ENCODE measurements at places on chromosomes 1 and 21.

DNA sequence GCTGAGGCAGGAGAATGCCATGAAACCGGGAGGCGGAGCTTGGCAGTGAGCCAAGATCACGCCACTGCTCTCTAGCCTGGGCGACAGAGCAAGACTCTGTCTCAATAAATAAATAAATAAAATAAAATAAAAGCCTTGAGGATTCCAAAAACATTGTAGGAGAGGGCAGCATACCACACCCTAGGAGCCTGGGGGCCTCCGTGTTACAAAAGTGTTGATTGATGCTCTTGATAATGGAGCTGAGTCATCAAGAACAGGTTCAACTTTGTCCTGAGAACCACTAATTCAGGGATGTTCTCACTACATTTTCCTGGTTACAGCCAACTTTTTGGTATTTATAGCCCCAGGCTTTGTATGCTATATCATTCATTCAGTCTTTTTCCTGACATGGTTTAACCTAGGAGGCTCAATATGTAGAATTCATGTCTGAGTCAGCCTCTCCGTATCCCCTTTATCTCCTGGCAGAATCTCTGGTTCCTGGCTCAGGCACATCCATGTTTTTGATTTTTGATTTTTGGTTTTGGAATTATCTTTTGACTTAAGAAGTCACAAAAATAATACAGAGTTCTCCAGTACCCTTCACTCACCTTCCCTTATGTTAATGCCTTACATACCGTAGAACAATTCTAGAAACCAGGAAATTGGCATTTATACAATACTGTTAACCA, 69.4 kb downstream of the LRRC8D start:
- no peak for DNase-seq

DNA sequence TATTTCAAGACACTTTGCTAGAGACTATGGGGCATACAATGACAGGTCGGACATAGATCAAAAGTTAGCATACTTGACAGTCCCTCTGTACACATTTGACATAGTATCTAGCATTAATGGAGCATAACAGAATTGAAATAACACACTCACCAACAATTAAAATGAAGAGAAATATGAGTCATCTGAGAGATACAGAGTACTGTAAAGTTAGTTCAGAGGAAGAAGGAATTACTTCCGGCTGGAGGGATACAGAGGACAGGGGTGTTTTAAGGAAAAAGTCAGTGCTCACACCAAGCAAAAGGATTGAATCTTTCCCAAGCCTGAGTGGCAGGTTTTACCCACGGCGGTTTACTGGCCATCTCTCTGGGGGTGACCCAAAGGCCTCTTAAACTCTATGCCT, 2.4 kb downstream of the ZMYND12 start:
- no peak for DNase-seq

DNA sequence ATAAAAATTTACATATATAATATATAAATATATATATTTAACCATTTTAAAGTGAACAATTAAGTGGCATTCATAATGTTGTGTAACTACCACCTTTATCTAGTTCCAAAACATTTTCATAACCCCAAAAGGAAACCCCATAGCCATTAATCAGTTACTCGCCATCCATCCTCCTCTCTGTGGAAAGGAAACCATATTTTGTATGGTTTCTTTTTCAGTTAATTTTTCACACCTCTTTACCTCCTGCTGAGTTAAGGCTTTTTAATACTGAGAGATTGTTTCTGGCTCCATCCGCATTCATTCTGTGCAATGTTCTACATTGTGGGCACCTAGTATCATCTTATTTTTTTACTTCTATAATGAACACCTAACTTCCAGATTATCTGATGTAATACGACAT, 512.1 kb downstream of the LMO4 start:
- no peak for DNase-seq

DNA sequence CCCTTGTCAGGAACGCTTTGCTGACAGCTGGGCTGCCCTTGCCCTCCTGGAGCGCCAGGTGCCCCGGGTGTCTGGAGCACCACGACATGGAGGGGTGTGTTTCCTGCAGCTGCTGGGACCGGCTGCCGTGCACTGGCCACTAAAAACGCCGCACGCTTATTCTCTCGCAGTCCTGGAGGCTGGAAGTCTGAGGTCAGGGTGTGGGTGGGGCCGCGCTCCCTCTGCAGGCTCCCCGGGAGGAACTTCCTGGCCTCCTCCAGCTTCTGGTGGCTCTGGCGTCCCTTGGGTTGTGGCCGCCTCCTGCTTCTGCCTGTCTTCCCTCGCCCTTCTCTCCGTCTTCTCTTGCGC, 28.0 kb upstream of the PLCH2 start:
- DNase-seq: no peak

- DNase-seq: no peak
These were observed 84.7 kb downstream of the BRINP2 start for GRCh38 chr1:177255411-177255810.

DNA sequence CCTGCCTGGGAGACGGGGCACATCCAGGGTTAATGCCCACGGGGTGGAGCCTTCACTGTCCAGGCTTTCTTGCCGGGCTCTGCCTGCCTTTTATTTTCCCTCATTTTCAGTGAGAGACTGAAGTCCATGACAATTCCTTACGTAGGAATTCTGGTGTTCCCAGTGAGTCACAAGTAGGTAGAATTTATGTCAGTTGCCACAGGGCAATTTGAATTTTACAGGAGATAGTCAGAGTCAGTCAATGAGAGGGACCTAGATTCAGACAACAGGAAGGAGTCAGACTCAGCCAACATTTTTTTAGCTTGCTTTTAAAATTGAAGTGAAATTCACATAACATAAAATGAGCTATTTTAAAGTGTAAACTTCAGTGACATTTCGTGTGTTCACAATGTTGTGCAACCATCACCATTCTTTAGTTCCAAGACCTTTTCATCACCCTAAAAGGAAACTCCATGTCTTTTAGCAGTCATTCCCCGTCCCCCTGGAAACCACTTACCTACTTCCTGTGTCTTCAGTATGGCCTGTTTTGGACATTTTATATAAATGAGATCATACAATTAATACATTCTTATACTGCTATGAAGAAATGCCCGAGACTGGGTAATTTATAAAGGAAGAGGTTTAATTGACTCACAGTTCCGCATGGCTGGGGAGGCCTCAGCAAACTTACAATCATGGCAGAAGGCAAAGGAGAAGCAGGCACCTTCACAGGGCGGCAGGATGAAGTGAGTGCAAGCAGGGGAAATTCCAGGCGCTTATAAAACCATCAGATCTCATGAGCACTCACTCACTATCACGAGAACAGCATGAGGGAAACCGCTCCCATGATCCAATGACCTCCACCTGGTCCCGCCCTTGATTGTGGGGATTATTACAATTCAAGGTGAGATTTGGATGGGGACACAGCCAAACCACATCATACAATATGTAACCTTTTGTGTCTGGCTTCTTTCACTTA, 14.6 kb downstream of the AJAP1 start:
- DNase-seq: no peak

DNA sequence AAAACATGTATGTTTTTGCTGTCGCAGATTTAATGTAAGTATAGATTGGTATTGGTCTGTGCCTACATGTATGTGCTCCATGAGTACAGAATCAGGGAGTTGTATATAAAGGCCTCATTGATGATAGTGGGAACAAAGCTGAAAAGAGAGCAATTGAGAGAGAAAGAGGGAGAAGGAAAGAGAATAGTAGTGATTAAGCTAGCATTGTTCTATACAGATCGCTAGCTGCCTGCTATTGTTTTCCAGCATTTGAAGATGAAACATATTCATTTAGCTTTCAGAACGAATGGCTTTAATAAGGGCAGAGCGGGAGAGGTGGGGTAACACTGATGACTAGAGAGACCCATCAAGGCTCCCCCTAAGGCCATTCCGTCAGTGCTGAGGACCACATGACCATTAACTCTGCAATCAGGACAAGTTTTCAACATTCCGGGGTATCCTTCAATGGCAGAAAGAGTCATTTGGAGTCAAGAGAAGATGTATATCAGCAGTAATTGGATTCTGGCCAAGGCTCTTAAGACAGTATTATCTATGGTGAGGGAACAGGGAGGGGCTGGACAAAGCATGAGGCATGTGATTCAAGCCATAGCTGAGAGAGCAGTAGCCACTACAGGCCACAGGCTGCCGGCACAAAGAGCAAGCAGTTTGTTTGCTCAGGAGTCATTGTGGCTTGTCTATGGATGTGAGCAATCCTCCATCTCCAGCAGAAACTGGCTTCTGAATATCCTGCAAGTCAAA, 176.5 kb downstream of the PBX1 start:
- DNase-seq: no peak

GRCh38 chr1:204350857-204351573, 8.7 kb downstream of the PLEKHA6 start:
- no peak for DNase-seq

DNA sequence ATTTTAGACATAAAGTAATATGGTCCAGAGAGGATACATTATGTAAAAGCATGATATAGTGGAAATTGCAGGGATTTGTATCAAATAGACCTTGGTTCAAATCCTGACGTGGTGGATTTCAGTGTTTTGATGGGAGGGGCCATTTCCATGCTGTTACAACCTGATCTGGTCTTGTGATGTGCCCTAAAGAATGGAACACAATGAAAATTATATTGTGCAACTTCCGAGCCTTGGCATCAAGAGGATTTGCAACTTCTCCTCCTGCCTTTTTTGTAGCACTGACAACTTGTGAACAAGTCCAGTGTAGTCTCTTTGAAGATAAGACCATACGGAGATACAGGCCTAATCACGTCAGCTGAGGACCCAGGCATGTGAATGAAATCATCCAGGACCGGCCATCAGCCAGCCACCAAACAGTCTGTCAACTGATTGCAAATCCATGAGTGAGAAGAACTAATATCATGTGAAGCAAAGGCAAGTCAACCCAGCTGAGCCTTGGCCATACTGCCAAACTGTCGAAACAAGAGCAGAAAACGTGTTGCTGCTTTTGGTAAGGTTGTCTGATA, 412.1 kb downstream of the DPYD start:
- DNase-seq: no peak

DNA sequence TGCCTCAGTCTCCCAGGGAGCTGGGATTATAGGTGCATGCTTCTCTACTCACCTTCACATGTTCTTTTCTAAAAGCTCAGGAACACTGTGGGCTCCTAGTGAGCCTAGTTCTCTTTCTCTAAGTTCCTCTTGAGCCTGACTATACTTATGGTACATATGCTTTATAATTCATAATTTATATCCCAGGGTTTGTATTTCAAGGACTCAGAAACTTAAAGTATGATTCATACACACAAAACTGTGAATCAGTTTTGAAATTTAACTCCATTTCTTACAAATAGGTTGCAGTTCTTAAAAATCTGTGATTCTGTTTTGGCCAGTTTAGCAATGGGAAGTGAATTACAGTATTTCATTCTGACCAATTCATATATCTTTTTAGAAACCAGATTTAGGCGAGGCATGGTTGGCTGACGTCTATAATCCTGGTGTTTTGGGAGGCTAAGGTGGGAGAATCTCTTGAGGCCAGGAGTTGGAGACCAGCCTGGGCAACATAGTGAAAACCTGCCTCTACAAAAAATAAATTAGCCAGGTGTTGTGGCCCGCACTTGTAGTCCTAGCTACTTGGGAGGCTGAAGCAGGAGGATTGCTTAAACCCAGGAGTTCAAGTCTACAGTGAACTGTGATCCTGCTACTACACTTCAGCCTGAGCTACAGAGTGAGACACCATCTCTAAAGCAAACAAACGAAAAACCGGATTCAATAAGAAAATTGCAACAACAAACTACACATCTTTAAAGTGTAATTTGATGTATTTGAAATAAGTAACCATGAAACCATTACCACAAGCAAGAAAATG, 15.6 kb downstream of the RASAL2 start:
- DNase-seq: no peak

- DNase-seq: no peak
These were observed 1.8 kb upstream of the HSPG2 start for GRCh38 chr1:21938732-21939538.

DNA sequence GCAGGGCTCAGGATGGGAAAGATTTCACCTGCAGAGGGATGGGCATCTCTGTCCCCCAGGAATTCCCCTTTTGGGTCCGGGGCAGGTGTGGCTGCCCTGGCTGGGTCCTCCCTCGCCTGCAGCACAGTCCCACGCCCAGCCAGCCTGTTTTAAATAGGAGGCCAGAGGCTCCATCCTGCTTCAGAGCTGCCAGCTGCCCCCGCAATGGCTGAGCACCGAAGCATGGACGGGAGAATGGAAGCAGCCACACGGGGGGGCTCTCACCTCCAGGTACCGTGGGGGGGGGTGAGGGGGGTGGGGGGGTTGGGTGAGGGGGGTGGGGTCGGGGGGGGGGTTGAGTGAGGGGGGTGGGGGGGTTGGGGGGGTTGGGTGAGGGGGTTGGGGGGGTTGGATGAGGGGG, 3.6 kb downstream of the SCNN1D start:
- DNase-seq: no peak

DNA sequence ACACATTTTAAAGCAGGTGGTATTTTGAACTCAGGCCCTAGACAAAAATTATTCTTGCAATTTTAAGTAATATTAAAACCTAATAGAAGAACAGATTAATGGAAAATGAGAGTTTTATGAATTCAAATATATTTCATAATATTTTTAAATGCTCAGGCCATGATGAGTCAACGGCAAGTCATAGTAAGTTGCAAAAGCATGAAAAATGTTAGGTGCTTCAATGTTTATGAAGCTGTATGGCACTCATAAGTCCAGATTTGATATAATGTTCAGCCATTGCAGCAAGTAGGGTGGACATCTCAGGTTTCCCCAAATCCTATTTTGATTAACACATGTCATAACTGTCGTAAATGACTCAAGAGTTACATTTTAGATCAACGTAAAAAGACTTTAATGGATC, 112.6 kb downstream of the GRIK1 start:
- DNase-seq: no peak

DNA sequence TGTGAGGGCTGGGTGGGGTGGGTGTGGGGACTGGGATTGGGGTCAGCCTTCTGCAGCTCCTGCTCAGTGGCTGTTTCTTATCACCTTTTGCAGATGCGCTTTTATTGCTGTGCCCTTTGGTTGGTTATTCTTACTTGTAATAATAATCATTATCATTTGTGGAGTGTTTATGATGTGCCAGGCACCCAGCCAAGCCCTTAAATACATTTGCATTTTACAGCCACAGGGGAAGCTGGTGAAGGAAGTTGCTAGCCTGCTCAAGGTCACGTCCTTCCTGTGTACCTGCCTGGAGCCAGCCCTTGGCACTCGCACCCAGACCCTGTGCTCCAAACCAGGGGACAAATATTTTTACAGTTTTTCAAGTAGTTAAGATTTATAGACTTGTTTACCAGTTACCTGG, 144.0 kb downstream of the PGBD5 start:
- no peak for DNase-seq

DNA sequence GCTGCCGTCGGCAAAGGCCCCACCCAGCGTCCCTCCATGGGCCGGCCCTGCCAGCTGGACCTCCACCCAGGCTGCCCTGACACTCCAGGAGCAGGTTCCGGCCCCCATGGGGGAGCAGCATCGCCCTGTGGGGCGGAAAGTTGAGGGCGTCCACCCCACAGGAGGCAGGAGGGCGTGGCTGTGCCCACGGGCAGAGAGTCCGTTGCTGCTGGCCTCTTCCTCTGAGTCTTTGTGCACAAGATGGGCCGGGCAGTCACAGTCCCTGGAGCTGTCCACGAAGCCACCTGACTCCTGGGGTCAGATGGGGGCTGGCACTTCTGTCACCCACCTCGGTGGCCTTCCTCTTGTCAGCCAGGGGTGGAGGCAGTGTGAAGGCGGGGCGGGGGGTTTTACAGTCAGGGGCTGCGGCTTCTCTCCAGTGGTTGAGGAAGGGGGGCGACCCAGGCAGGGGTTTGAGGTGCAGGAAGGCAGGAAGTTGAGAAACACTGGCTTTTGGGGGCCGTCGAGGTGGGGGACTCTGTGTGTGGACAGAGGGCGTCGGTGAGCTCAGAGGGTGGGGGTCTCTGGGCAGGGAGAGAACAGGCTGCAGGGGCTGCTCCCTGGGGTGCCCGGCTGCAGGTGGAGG, 67.2 kb upstream of the TTC34 start:
- DNase-seq: no peak

Measured in central memory CD4-positive, alpha-beta T cell (primary cell).